Ascending aorta (tissue), 2 donors: ENCODE measurements at places on chromosomes 7 and 10. TPM values are rescaled to one million over a fixed set of nuclear protein-coding genes. Genes with fewer than 3 reads are reported as not detected.

DNA sequence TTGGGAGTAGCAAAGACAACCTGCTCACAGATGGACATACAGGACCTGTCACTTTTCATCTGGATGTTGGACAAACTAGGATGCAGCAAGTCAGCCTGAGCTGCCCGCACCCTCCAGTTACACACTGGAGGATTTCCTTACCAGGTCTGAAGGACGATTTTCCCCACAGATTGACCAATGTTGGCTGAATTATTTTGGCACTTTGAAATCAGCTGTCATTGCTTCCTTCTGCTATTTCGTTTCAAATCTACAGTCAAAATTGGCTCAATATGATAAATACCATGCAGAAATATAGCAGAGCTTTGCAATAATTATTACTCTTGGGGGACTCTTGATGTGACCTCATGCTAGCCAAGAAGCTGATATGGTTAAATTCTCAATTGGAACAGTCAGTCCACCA lies 2.5 kb downstream of the CLRN3 start:
- H3K4me1 ChIP-seq: no peaks in the 10 kb centered on the region
- DNase-seq: no peak

GRCh38 chr10:44316922-44317215 lies 68.0 kb downstream of the CXCL12 start:
- no peaks in the 10 kb centered on the region for H3K36me3 ChIP-seq
- H3K4me3 ChIP-seq: no peak overlapping the region
- no peaks in the 10 kb centered on the region for H3K4me1 ChIP-seq
- DNase-seq: no peak
- no peak overlapping the region for H3K27ac ChIP-seq

GRCh38 chr7:86991093-86991769 lies 68.2 kb downstream of the ELAPOR2 start:
- no peaks in the 10 kb centered on the region for H3K4me1 ChIP-seq
- DNase-seq: no peak
- H3K27ac ChIP-seq: no peak overlapping the region
- H3K27me3 ChIP-seq: no peaks in the 10 kb centered on the region
- H3K4me3 ChIP-seq: no peak overlapping the region
- H3K36me3 ChIP-seq: no peaks in the 10 kb centered on the region

- no peak overlapping the region for H3K27ac ChIP-seq
- no peaks in the 10 kb centered on the region for H3K27me3 ChIP-seq
- no peak for DNase-seq
- H3K4me3 ChIP-seq: no peak overlapping the region
- no peaks in the 10 kb centered on the region for H3K4me1 ChIP-seq
- peaks cover 49% of the 10 kb centered on the region for H3K36me3 ChIP-seq
Observed at GRCh38 chr10:91955114-91955513, 31.5 kb downstream of the BTAF1 start.

- H3K4me3 ChIP-seq: no peak overlapping the region
- no peaks in the 10 kb centered on the region for H3K4me1 ChIP-seq
- DNase-seq: no peak
Observed at GRCh38 chr7:37119296-37119860, 329.3 kb downstream of the ELMO1 start.

The DYDC2 gene
- not detected for total RNA-seq
